Progenitor cell of endocrine pancreas (in vitro differentiated cells): ENCODE measurements at places on chromosomes 7 and 10. TPM values are rescaled to one million over a fixed set of nuclear protein-coding genes. Genes with fewer than 3 reads are reported as not detected.

- DNase-seq, result no peak
These were observed 214.8 kb upstream of the MAGI2 start for GRCh38 chr7:79668292-79668691.

DNA sequence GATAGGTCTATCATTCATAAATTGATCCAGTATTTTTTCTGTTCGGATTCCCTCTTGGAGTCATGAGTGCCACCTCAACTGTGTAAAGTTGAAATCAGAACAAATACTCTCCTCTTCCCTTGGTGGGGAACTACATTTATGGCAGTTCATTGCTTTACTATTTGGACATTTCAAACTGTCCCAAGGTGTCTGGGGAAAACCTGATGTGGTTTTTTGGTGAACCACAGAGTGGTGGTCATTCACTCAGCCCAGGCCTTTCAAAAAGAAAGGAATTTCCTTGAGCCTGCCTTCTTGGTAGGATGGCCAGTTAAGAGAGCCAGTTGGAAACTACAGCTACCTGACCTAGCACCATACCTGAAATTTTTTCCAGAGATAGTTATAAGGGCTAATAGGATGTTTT is 59.0 kb downstream of the ABCB1 start:
- no peak for DNase-seq

- no peak for DNase-seq
These were observed 23.4 kb downstream of the MGAM2 start for GRCh38 chr7:142134909-142135308.

GRCh38 chr10:47322300-47323061 is at the start of gene GDF2:
TSS of gene GDF2 (plus strand) at chr10:47322454. CDS start at chr10:47322669, 215 bp downstream.
- no peak for DNase-seq

DNA sequence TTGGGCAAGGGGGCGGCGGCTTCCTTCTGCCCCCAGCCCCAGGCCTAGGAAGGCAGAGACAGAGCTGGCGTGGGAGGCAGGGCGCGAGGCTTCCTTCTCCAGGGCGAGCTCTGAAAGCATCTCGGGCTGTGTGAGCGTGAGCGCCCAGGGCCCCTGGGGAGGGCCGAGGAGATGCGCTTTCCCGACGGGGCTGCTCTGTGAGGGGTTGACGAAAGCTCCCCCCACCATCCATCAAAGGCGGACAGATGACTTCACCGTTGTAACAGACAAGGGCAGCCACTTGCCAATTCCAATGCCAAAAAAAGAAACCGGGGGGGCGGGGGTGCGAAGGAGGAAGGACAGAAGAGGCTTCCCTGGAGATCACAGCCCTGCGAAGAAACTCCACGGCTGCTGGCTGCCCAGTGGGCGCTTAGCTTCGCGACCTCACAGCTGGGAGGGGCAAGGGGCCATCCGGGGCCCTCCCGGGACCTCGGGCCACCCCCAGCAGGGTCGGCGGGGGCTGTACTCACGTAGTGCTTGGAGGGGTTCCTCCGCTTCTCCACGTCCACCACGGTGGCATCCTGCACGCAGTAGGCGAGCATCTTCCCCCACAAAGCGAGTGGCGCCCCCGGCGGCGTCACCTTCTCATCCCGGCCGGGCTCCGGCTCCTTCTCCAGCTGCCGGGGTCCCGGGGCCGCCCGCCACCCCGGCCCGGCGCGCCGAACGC is 537 bp downstream of the SH3PXD2A start:
- DNase-seq, result peak; percentile 28

DNA sequence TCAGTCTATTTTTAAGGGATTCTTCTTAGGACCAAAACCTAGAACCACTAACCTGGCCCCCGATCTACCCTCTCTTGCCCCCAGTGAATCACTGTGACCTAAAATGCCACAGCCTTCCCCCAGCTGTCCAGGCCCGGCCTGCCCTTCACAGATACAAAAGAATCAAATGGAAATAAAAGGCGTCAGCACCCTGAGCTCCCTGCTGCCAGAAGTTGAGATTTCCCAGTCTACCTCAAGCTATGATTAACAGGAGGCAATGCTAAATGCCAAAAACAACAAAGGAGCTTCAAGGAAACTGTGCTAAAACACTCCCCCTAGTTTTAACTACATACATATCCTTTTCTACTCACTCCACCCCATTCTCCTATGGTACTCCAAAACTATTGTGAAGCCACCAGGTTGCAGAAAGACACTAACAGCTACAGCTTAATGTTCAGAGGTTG is 67.8 kb downstream of the GSAP start:
- DNase-seq, result no peak

GRCh38 chr7:134685250-134685649 is 38.6 kb downstream of the BPGM start:
- DNase-seq, result no peak

The TOMM7 gene
- total RNA-seq, result 139 and 153 TPM in 2 replicates

The PTPRN2 gene
- 9.4 and 11.4 TPM in 2 replicates for total RNA-seq

The CALHM3 gene
- 0.41 and 1.3 TPM in 2 replicates for total RNA-seq

The PCBD1 gene
- 147 and 162 TPM in 2 replicates for total RNA-seq

The ATG9B gene
- 0.58 and 0.79 TPM in 2 replicates for total RNA-seq
